ENCODE measurements at places on chromosomes 1 and 21.

- DNase-seq, result peak; percentile 61
Measured at GRCh38 chr1:147545133-147545532, 3.8 kb downstream of the BCL9 start.

DNA sequence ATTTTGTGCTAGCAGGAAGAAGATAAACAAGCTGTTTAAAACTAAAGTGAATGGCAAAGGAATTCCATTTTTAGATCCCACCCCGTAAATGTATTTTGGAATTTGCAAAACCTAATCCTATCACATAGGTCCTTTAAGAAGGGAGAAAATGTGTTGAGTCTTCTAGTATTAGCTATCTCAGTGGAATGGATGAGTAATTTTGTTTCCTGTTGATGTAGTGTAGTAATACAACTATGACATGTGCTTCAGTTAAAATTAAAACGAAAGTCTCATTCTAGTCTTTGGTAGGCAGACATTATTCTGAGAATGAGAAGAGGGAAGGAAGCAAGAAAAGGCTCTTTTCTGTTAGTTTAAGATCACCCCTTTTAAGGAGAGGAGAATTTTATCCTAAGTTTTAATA is 265.9 kb upstream of the C1orf105 start:
- DNase-seq, result no peak

- no peak for DNase-seq
Measured at GRCh38 chr1:157584503-157584902, 13.4 kb downstream of the FCRL4 start.

- DNase-seq, result no peak
Measured at GRCh38 chr1:41723786-41724185, 194.9 kb downstream of the HIVEP3 start.

DNA sequence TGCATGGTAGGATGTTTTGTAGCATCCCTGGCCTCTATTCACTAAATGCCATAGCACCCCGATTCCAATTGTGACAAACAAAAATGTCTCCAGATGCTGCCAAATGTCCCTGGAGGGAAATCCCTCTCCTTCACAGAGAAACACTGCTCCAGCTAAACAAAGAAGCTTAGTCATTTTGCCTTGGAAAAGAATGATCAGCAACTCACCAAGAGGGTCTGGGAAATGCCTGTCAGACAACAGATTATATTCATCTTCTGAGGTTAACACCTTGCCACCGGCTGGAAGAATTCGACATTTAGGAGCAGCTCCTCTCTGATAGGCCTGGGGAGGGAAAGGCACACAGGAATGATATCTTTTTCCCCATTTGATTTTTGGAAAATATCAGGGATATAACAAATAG is 84.4 kb downstream of the NIBAN1 start:
- no peak for DNase-seq

- DNase-seq, result no peak
Measured at GRCh38 chr1:183103147-183103546, 79.9 kb downstream of the LAMC1 start.

- DNase-seq, result no peak
Measured at GRCh38 chr1:233982827-233983518, 78.5 kb downstream of the SLC35F3 start.

DNA sequence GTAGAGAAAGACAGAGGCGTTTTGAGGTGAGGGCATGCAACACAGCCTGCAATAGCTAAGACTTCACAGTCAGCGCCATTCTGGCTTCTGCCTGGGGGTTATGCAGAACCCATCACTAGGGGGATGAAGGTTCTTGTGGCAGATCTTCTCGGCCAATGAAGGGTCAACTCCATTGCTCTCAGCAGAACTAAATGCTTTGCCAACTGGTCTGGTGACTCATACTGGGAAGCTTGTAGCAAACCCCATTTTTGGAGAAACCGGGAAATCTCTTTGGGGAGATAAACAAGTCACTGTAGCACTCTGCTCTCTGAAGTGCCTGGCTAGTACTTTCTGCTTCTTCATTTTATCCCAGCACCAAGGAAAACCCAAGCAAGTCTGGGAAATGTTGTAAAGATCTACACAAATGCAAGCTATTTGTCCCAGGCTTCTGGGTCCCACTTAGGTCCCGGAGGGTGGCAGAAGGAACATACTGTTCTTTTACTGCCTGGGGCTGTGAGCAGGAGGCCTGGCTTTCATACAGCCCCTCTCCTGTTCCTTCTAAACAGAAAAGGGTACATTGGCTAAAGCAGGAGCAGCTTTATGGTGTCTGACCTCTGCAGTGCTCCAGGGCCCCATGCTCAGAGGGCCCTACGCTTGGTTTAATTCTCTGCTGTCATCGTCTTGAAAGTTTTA is 28.8 kb downstream of the SHISA4 start:
- DNase-seq, result no peak

DNA sequence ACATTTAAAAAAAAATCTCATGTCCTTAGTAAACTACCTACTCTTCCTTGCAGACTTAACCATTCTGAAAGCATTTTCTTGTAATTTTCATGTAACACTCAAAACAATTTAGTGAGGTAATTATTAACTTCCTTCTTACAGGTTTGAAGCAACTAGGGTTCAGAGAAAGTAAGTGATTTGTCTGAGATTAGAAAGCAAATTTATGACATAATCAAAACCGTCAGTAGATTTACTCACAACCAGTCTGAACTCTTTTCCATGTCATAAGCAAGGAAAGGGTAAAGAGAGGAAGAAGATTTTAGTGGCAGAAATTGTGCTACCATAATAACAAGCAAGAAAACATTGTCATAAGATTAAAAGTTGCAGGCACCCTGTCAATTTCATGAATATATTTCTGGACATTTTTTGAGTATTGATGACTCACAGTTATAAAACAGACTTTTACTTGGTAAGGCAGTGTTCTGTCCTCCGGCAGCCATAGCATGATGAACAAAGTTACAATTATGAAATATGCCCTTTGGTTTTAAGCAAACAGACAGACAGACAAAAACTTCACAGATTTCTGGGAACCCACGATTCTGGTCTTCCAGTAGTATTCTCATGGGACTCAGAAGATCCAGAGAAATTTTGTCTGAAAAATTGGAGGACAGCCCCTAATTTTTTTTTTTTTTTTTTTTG is 707.2 kb downstream of the RWDD3 start:
- DNase-seq, result no peak

- DNase-seq, result no peak
Measured at GRCh38 chr1:63984257-63984929, 210.6 kb downstream of the ROR1 start.

DNA sequence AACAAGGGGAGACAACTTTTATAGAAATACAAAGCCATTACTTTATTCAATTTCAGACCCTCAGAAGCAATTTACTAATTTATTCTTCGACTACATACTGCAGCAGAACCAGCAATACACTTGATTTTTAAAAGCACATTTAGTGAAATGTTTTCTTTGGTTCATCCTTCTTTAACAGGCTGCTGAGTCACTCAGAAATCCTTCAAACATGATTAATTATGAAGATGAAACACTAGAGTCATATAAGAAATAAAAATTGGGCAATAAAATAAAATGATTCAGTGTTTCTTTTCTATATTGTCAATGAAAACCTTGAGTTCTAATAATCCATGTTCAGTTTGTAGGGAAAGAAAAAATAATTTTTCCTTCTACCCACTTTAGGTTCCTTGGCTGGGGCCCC is 47.0 kb downstream of the CHML start:
- DNase-seq, result no peak
